Left lung (tissue), 14 donors: ENCODE measurements at places on chromosomes 2 and 18. TPM values are rescaled to one million over a fixed set of nuclear protein-coding genes. Genes with fewer than 3 reads are reported as not detected.

- no peak for DNase-seq
- no peaks in the 10 kb centered on the region for H3K27me3 ChIP-seq
- no peaks in the 10 kb centered on the region for H3K4me1 ChIP-seq
- no peaks in the 10 kb centered on the region for H3K36me3 ChIP-seq
Measured at GRCh38 chr2:212966884-212967283, 184.5 kb downstream of the IKZF2 start.

LCT gene
- polyA plus RNA-seq: 0.15 TPM

GRCh38 chr2:153047220-153047619 is 328.8 kb downstream of the ARL6IP6 start:
- H3K4me3 ChIP-seq: no peak overlapping the region
- H3K27ac ChIP-seq: no peak overlapping the region
- no peak for DNase-seq
- H3K27me3 ChIP-seq: no peaks in the 10 kb centered on the region

GRCh38 chr2:155802888-155803287 is 529.6 kb downstream of the NR4A2 start:
- H3K4me3 ChIP-seq: no peak overlapping the region
- H3K4me1 ChIP-seq: no peaks in the 10 kb centered on the region
- no peak overlapping the region for H3K27ac ChIP-seq
- DNase-seq: no peak
